Foreskin keratinocyte (primary cell): ENCODE measurements at places on chromosomes 6 and 20. TPM values are rescaled to one million over a fixed set of nuclear protein-coding genes. Genes with fewer than 3 reads are reported as not detected.
A peak's percentile ranks its signal among the peaks of the same experiment; 100 is the strongest.

The PTGIS gene
- total RNA-seq: not detected in 2 replicates

GRCh38 chr6:104229057-104229456, 630.7 kb downstream of the HACE1 start:
- DNase-seq: no peak

- DNase-seq: peak; percentile 56
These were observed 140.3 kb upstream of the RUNX2 start for GRCh38 chr6:45187836-45188235.

- DNase-seq: no peak
These were observed 1042.2 kb downstream of the EPHA7 start for GRCh38 chr6:92377137-92377536.

The RBCK1 gene
- total RNA-seq: 81.2 and 198 TPM in 2 replicates

DNA sequence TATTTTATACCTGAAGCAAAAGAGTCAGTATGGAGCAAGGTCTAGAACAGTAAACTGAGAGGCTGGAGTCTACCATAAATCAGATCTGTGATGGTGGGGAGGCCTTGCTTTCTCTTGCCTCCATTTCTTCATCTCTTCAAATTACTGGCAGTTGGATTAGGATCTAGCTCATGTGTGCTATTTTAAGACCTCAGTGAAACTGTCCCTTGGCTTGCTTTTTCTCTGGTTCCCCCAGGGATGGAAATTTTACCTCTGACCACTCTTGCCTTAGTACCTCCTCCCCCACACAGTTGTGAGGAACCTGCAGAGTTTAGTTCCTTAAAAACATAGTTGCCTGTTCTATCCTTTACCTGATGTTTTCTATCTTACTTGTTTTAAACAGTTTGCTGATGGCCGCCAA, 8.5 kb downstream of the TMEM14B start:
- DNase-seq: no peak

GRCh38 chr6:163404825-163405265, 9.7 kb upstream of the QKI start:
- no peak for DNase-seq

The GINS1 gene
- 23.2 and 27.3 TPM in 2 replicates for total RNA-seq

DNA sequence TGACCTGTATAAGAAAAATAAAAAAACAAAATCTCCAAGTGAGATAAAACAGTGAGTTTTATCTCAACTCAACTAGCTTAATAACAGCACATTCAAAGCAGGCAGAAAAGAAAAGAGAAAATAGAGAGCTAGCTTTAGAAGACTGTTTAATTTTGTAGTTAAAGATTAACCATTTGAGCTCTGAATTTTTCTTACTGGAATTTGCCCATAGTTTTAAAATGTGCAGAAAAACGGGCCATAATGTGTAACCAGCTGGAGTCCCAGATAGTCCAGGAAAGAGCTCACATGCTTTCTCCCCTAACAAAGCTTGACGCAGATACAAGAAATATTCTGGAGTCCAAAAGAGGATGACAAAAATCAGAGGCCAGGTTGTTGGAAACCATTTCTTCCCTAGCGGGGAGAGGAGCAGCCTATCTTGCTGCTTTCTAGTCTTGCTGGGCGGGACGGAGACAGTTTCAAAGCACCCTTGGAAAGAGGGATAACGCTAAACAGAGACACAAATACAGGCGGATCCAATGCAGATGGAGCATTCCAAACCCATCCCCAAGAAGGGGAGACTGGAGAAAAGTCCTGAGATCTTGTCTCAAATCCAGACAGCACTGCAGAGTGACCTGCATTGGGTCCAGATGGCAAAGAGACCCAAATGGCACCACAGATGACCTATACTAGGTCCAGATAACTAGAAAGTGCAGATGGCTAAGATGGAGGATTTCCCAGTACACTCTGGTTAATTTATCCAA, 16.1 kb downstream of the TTK start:
- no peak for DNase-seq

DNA sequence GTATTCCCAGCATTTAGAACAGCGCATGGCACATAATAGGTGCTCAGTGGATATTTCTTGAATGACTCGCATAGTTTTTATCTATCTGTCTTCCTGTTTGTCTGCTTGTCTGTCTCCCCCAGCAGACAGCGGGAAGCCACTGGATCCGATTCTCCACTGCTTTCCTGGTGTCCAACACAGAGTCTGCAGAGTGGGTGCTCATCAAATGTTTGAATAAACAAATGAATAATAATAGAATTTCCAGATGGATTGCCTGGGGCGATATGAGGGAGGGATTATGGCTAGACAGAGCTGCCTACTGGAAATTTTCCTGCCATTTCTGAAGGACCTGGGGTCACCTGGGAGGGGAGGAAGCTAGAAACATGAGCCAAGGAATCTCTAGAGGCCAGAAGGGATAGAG, 18.9 kb downstream of the CDH22 start:
- no peak for DNase-seq

The TPD52L1 gene
- total RNA-seq: 44.0 and 48.9 TPM in 2 replicates

The GPX5 gene
- not detected in 2 replicates for total RNA-seq

DNA sequence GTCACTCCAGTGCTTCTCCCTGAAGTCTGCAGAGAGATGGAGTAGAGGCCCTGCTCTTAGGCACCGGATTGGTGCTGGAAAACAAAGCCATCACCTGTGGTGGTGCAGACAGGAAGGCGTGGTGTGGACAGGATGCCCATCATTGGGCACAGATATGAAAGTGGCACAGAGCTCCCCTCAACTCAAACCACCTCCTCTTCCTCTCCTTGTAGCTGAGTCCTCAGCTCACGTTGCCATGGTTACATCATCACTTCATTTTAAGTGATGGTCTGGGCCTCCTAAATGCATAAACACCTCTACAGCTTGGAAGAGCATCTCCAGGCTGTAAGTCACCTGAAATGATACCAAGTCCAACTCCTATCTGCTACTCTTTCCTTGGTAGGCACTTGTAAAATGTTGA, 8.0 kb upstream of the RTF2 start:
- DNase-seq: no peak

GRCh38 chr6:113530769-113531168, 326.4 kb upstream of the MARCKS start:
- DNase-seq: peak; percentile 61
